Myocyte (in vitro differentiated cells): ENCODE measurements at places on chromosomes 16 and 17. TPM values are rescaled to one million over a fixed set of nuclear protein-coding genes. Genes with fewer than 3 reads are reported as not detected.

DNA sequence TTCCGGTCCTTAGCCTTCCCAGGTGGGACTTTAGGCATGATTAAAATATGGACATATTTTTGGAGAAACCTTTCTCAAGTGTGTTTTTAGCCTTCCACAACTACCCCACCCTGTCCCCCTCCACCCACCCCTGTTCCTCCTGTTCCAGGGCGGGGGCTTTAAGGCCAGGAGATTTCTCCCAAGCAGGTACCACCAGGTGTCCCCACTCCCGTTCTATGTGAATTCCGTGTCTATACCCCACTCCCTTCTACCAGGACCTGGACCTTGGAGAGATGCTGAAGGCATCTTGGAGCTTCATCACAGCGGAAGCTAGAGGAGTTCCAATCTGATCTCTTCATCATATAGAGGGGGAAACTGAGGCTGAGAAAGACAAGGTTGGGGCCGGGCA, 9.7 kb downstream of the CA4 start:
- no peak for DNase-seq

GRCh38 chr16:9279291-9280068, 188.0 kb downstream of the HAPSTR1 start:
- no peak for DNase-seq

DNA sequence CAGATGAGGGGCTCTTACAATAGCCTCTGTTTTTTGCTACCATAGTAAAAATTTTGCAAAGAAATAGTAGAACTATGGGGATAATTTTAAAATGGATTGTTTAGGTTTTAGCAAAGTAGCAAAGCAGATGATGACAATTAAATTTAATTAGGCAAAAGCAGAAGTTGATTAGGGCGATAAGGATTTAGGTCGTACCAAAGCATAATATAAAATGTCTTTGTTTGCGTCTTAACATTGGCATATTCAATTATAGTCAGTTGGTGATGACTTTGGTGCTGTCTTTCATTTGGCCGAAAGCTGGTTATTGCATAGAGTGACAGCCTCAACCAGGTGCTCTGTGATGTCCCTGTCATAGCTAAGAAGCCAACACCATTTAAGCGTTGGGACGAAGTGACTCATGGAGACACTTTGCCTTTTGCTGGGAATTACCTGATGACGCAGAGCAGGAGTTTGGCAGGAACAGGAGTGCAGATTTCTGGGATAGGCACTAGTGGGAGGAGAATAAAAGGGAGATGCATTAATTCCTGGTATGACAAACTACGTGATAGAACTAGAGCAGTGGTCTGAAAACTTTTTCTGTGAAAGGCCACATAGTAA, 38.3 kb downstream of the MAP2K6 start:
- DNase-seq, result no peak

GRCh38 chr17:47957591-47958490, at the start of gene PRR15L:
TSS of gene PRR15L (minus strand) at chr17:47957883. CDS start at chr17:47953234, 4,649 bp downstream.
- DNase-seq, result no peak

- DNase-seq, result no peak
These were observed 4.8 kb downstream of the SPNS2 start for GRCh38 chr17:4503283-4504025.

DNA sequence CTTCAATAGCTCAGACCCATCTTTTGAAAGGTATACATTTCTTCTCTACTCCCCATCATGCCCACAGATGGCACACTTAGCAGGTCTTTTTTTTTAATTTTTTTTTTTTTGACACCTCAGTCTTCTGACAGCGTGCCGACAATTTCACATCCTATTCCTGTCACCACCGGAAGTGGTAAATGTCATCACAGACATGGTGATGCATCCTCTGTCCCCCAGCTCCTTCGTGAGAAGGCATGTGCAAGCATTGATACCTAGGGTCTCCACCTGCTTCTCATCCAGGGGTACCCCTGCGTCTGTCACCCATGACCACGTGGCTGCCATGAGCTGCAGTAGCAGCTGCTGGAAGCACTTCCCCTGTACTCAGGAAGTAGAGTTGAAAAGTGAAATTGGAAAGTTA, 35.6 kb downstream of the ELAC2 start:
- DNase-seq, result no peak

GRCh38 chr17:2689411-2690164, 22.0 kb downstream of the CLUH start:
- no peak for DNase-seq

DNA sequence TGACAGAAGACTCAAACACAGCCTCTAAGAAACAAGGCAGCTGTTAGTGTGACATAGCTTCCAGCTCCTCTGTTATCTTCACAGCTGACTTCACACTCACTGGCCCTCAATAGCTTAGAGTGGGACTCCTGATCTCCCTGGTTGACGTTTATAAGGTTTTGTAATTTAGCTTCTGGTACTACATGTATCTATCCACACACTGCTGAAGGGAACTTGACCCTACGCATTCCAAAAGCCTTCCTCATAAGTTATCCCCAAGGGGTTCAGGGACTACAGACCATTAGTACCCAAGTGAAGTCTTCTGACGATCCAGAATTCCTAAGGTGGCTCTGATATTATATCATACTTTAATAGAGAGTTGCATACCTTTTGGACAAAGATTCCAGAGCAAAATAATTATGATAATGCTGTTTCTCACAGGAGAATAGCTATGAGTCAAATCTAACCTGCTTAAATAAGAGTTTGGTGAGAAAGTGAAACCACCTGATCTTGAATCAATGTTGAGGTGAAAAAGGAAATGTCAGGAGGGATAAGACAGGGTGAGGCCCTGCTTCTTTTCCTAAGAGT, 14.5 kb downstream of the ACACA start:
- peak; percentile 65 for DNase-seq

DNA sequence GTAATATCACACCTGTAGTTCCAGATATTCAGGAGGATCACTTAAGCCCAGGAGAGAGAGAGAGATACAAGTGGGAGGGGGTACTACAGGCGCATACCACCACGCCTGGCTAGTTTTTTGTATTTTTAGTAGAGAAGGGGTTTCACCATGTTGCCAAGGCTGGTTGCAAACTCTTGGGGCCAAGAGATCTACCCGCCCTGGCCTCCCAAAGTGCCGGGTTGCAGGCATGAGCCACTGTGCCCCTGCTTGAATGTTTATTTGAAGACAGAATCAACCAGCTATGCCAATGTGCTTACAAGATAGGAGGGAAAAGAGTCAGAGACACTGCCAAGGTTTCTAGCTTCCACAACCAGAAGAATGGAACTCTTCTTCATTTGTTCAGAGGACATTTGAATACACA, 87.8 kb downstream of the STH start:
- no peak for DNase-seq

- DNase-seq, result peak; percentile 21
These were observed 646 bp downstream of the RABEP1 start for GRCh38 chr17:5282642-5283217.

DNA sequence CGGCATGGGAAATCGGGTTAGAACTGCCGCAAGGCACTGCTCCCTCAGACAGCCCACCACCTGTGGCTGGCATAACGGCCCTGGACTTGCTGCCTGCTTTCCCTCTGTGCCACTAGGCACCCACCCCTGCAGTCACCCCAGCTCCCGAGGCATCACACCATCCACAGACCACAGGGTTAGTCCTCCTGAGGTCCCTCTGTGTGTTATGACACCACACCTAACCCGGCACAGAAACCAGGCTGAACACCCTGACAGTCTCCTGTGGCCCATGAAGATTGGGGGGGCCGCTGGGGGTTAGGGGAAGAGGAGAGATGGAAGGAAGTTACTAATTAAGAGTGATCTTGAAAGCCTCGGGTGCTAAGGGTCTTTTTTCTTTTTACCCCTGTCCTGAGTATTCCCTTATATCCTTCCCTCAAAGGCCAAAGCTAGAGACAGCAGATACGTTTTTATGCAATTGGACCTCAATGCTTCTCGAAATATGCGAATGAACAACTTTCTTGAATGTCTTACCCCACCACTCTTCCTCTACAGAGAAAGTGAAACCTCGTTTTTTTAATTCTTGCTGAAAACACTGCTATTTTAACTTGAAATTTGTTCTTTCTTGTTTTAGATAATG, 7.0 kb downstream of the CYTH1 start:
- DNase-seq, result no peak

- DNase-seq, result no peak
These were observed 1.1 kb upstream of the MEAK7 start for GRCh38 chr16:84505249-84506187.

- DNase-seq, result peak; percentile 96
These were observed 17.8 kb upstream of the NAGLU start for GRCh38 chr17:42518046-42518754.

GRCh38 chr16:14658063-14658462, 25.3 kb downstream of the BFAR start:
- DNase-seq, result peak; percentile 60

DNA sequence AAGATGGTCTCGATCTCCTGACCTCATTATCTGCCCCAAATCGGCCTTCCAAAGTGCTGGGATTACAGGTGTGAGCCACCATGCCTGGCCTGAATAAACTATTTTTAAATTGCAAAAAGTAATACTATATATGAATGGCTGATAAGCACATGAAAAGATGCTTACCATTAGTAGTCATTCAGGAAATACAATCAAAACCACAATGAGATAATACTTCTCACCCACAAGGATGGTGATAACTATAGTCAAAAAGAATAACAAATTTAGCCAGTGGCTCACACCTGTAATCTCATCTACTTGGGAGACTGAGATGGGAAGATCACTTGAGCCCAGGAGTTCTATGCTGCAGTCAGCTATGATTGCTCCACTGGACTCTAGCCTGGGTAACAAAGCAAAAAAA, 2.4 kb upstream of the TACO1 start:
- DNase-seq, result no peak

GRCh38 chr17:72622661-72623433, 469.6 kb downstream of the SLC39A11 start:
- DNase-seq, result no peak

GRCh38 chr17:77409282-77410161, 268.8 kb downstream of the SEC14L1 start:
- DNase-seq, result peak; percentile 99

GRCh38 chr16:77299395-77299794, 100.2 kb downstream of the SYCE1L start:
- peak; percentile 81 for DNase-seq

DNA sequence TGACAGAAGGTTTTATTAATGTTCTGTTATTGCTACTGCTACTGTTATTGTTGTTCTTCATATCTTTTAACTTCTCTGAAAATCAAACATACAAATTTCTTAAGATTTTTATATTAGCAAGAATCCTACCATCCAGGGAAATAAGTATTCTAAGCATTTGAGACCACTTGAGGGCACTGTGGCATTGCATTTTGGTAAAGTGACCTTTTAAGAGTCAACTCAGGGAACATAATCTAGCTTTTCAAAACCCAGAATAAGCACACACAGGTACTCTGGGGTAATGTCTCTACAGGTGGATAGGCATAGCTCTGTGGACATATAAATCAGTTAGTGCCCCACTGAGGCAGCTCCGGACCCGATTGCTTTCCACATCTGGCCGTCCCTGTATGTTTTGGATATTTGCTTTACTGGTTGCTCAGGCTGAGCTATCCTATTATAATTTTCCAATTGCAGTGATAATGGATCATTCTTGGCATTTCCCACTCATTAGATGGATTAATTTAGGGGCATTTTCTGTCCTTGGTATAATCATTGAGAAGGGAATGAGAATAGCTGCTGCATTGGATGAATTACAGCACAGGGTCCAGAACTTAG, 1425.1 kb upstream of the CDH8 start:
- peak; percentile 21 for DNase-seq

- no peak for DNase-seq
These were observed 288.1 kb downstream of the SEC14L1 start for GRCh38 chr17:77428749-77429368.

- peak; percentile 37 for DNase-seq
These were observed 2.6 kb downstream of the DNAH2 start for GRCh38 chr17:7720125-7720524.

DNA sequence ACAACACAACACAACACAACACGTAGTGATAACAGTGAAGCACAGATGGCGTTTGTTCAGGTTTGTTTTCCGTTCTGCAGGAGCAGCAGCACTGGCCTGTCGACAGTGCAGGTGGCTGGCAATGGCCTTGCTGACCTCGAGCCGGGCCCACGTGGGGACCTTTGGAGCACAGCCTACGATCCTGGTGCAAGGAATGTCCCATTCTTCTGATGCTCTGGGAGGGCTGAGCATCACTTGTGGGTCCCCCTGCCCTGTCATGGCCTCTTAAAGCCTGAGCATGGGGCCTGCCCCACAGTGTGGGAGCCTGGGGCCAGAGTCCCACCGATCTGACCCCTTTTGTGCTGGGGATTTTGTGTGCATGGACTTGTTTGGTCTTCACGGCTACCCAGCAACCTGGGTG, 6.8 kb downstream of the MAP2K3 start:
- DNase-seq, result no peak

DNA sequence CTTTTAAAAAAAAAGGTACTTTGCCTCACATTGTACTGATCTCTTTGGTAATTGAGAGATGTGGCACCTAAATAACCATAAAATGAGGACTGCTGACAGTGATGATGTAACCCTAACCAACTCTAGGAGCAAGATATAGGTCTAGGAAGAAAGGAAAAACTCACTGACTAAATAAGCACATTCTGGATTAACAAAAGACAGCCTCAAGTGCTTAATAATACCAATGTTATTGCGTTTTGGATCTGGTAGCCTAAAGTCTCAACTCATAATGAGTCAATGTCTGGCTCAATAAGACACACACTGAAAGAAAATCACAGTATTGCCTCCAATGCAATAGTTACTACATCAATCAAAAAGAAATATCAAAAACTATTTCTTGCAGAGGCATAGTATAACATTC, 3.0 kb downstream of the ERN1 start:
- no peak for DNase-seq

- no peak for DNase-seq
These were observed at the start of gene TMED6 for GRCh38 chr16:69351309-69352027. TSS of gene TMED6 (minus strand) at chr16:69351786. CDS start at chr16:69351753, 33 bp downstream.

GRCh38 chr16:84737192-84738011, 37.6 kb downstream of the USP10 start:
- DNase-seq, result no peak

DNA sequence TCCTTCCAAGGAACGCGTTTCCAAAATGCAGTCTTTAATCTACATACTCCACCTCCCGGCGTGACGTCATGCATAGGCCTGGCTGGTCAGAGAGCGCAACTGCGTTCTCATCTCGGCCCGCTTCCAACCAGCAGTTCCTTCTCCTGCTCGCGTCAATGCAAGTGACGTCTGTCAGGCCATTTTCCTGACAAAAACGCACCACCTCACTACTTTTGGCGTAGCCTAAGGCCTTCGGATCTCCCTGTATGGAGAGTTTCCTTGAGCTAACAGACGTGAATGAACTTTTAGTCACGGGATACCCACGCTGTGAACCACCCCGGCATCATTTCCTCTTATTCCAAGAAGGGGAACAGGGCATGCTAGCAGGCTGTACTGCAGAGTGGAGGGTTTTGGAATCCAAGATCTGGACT, 25.0 kb downstream of the TEX14 start:
- no peak for DNase-seq

- DNase-seq, result no peak
These were observed 101.3 kb upstream of the C17orf78 start for GRCh38 chr17:37274461-37274860.

The DNAH9 gene
- 0.05 TPM in 1 of 2 replicates, not detected in the other for total RNA-seq

The KRTAP17-1 gene
- not detected in 2 replicates for total RNA-seq

The SRSF1 gene
- total RNA-seq, result 180 and 183 TPM in 2 replicates

The VTN gene
- total RNA-seq, result 0.21 and 0.26 TPM in 2 replicates

The NLRC5 gene
- total RNA-seq, result 10.0 and 15.7 TPM in 2 replicates

The SDR42E2 gene
- total RNA-seq, result not detected in 2 replicates

The PMFBP1 gene
- total RNA-seq, result not detected in 2 replicates

The CACNG1 gene
- total RNA-seq, result 142 and 146 TPM in 2 replicates

The KIF2B gene
- total RNA-seq, result not detected in 2 replicates

The CD300E gene
- not detected in 2 replicates for total RNA-seq

The WDR45B gene
- 88.2 and 97.7 TPM in 2 replicates for total RNA-seq

The DRC3 gene
- total RNA-seq, result 1.0 and 1.6 TPM in 2 replicates

The ICAM2 gene
- 1.2 and 2.0 TPM in 2 replicates for total RNA-seq

The CFAP97D1 gene
- total RNA-seq, result not detected in 2 replicates
